T-helper 1 cell (primary cell): ENCODE measurements at places on chromosomes 2 and 18.
A peak's percentile ranks its signal among the peaks of the same experiment; 100 is the strongest.

GRCh38 chr2:227052879-227053278 is 111.1 kb downstream of the COL4A4 start:
- DNase-seq: no peak

- peak; percentile 53 for DNase-seq
Observed at GRCh38 chr2:224357098-224357901, 44.6 kb downstream of the FAM124B start.

- no peak for DNase-seq
Observed at GRCh38 chr2:213429516-213429915, 145.3 kb downstream of the SPAG16 start.

DNA sequence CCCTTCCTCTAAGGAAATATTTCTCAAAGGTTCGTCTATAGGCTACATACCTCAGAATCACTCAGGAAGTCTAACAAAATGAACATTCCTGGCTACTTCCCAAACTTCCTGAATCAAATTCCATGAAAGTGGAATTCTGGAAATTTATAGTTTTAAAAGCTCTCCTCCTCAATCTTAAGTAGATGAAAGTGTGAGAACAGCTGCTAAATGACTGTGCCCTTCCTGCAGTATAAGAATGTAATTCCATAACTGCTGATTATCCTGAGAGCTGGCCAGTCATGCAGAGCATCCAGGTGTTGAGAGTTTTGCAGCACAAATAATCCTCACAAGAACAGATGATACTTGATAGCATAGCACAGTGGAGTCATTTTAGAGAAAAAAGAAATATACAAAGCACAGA is 265.0 kb downstream of the KCNJ3 start:
- no peak for DNase-seq

- no peak for DNase-seq
Observed at GRCh38 chr2:29590211-29590610, 331.2 kb downstream of the ALK start.

- no peak for DNase-seq
Observed at GRCh38 chr2:77712601-77713000, 190.4 kb upstream of the LRRTM4 start.

- DNase-seq: no peak
Observed at GRCh38 chr2:31986906-31987305, 23.9 kb downstream of the MEMO1 start.

DNA sequence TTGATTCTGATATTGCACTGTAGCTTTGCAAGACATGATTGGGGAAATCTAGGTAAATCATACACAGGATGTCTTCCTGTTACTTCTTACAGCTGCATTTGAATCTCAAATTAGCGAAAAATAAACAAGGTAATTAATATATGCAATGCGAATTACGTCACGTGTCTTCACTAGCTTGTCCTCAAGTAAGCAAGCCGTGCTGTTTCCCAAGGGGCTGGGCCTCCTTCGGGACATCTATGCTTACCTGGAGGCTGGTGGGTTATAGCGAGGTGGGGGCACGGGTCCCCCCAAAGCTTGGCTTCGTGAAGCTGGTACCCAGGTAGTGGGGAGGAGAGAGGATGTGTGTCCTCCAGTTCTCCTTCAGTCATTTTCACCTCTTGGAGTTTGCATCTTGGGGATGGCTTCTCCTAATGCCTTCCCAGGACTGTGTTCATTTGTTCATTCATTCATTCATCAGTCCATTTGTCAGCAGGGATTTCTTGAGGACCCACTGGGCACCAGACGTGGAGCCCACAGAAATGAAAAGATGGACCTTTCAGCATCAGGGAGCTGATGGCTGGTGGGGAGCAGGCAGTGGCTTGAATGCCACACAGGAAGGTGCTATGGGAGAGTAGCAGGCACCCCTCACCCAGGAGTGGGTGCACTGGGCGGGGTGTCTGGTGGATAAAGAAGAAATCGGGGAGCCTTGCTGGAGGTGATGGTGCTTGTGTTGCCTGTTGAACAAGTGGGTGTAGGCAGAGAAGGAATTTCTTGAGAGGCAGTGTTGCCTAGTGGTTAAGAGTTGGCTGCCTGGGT is 155.1 kb downstream of the GLI2 start:
- DNase-seq: no peak

DNA sequence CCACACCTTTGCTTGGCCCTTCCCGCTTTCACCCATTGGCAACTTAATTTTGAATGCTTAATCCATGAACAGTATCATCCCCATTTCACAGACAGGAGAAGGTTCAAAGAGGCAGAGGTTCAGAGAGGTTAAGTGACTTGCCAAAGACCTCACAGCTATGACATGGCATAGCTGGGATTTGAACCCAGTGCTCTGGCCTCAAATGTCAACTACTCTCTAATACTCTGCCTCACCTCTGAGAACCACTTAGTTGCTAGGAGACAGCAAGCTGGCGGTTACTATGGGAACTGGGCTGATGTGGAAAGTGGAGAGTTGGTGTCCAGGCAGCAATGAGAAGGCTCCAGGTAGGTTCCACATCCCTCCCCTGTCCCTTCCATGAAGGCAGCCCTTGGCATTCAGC is 15.8 kb upstream of the PRSS56 start:
- DNase-seq: no peak

DNA sequence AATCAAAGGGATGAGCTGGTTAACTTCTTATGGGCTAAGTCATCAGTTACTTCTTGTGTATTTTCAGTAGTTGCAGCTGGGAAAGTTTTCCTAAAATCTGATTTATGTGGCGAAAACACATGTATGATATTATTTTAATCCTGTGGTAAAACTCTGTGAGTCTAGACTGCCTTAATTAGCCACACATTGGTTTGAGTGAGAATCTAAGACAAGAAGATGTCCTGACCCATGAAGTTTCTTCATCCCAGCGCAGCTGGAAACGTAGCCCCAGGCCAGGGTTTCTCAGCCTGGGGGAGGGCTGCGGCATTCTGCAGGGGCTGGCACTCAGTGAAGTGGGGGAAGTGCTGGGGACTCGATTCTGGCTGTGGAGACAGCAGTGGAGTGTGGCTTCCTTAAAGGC is 44.7 kb upstream of the INHBB start:
- no peak for DNase-seq

- DNase-seq: no peak
Observed at GRCh38 chr2:108367014-108367413, 10.7 kb upstream of the SULT1C4 start.

DNA sequence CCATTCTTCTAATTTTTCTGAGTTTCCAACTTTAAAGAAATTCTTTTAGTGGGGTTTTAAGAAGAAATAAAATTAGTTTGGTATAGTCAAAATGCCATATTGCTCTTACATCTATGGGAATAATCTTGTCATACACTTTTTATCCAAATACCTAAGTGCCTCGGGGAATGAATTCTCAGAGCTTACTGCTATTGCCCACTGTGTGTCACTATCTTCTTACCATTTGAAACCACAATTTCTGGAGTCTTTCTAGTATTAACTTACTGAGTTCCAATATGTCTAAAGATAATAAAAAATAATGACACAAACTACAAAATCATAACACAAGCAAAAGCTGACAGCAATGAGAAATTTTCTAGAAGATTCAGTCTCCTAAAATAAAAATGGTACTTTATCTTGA is 23.7 kb upstream of the DNAH6 start:
- no peak for DNase-seq

- DNase-seq: no peak
Observed at GRCh38 chr18:23756590-23757436, 67.6 kb downstream of the LAMA3 start.

DNA sequence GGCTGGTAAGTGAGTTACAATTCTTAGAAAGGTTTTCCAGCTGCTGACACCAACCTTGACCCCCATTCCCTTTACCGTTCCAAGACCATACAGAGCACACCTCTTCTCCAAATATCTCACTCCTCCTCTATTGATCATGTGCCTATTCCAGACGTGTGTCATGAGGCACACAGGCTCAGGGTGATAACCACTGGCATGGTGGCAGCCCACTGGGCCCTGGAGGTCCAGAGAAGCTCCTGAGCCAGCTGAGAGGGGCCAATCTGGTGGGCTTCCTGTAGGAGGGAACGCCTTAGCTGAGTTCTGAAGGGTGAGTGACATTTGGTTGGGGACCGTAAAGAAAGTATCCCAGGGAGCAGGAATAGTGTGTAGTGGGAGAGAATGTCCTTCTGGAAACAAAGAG is 28.3 kb downstream of the ZAP70 start:
- no peak for DNase-seq

DNA sequence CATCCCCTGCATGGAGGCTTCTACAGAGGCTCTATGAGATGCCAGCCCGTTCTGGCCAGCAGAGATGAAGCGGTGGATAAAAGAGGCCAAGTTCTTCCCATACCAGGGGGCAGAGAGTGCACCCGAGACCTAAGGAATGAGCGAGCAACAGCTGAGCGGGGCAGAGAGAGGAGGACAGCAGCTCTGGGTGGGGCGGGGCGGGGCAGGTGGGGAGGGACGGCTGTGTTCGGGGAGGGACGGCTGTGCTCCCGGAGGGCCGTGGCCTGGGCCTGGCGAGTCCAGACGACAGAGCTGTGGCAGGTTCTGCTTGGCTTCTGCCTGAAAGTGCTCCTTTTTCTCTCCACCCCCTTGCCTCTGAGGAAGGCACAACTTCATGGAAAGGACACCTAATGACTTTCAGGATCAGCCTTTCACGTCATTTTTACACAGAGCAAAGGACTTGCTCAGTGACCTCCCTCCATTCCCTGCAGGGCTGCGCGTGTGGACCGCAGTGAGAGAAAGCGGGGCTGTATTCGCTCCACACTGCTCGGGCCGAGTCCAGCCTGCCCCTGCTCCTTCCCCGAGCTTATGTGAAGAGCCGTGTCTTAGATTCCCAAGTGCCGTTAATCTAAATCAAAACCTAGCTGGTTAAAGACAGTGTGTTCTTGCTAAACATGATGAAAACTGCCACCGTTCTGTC is 232.9 kb downstream of the HDAC4 start:
- DNase-seq: no peak
